Stimulated activated CD4-positive, alpha-beta T cell treated with anti-CD3 and anti-CD28 coated beads, Interleukin-4, amount 100 ng/mL, for 24 hours (primary cell): ENCODE measurements at places on chromosomes 2 and 18.

DNA sequence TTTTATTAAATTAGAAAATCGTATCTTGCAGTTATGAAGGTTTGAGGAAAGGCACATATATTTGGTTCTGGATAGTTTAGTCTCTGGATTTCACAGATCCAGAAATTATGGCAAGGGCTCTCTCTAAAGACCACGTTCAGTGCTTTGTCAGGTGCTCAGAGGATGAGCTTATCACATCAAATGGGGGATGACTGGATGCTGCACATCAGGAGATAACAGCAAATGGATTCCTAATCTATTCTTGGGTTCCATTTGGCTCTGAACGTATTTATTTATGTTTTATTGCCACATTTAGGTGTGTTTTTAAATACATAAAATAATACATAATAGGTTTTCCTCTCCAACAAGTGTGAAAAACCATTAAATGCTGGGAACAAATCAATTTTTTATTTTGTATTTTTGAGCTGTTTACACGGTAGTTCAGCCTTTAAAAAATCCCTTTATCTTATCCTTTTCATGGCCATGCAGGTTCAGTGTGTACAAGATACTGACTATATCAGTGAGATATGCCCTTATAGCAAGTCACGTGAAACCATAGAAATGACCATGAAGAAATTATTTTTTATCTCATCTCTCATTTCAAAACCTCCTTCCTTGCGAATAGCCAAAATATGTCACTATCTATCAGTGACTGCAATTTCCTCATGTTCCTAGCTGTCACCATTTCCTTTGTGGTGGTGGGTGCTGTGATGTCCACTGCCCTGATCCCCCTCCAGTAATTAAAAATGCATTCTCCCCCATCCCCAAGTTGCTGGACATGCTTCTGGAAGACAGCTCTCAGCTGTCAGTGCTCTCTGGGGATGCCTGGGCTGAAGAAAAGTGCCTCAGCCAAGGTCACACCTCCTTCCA is 25.9 kb upstream of the CXCR4 start:
- no peak for DNase-seq

DNA sequence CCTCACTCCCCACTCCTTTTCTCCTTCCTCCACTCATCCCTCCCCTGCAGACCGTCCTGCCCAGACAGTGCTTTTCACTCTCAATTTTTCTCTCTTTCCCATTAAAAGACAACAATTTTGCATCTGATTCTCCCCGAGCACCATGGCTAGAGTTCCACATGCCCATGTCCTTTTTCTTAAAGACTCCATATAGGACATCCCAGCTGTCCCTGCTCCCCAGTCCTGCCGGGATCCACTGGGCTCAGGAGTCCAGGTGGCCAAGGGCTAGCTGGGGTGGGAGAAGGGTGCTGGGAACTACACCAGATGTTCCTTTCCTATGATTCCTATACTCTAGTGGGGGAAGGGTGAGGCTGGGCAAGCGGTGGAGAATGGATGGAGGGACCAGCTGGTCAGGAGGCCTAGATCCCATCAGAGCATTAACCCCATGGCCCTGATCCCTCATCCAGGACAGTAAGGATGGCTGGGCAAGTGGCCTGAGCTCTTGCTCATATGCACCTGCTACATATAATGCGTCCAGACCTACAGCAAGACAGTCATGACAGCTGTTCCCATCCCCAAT is 52.8 kb upstream of the RMDN2 start:
- no peak for DNase-seq

DNA sequence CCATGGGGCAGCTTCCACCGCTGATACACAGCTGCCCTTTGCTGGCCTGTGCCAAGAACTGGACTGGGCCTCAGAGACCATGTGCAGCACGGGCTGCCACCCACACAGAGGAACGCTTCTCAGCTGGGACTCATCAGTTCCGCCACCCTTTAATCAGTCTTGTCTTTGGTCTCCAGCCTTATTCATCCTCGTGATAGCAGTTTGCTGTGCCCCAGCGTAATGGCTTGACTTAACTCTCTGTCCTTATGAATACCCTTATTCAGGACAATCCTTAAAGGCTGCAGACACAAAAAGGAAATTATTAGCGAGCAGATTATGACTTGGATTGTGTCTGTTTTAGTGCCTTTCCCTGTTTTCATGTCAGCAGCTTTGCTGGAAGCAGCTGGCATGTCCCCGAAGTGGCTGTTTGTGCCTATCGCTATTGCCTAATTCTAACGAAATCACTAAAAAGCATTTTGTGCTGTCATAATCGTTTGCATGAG is 108.9 kb upstream of the DAPL1 start:
- no peak for DNase-seq

DNA sequence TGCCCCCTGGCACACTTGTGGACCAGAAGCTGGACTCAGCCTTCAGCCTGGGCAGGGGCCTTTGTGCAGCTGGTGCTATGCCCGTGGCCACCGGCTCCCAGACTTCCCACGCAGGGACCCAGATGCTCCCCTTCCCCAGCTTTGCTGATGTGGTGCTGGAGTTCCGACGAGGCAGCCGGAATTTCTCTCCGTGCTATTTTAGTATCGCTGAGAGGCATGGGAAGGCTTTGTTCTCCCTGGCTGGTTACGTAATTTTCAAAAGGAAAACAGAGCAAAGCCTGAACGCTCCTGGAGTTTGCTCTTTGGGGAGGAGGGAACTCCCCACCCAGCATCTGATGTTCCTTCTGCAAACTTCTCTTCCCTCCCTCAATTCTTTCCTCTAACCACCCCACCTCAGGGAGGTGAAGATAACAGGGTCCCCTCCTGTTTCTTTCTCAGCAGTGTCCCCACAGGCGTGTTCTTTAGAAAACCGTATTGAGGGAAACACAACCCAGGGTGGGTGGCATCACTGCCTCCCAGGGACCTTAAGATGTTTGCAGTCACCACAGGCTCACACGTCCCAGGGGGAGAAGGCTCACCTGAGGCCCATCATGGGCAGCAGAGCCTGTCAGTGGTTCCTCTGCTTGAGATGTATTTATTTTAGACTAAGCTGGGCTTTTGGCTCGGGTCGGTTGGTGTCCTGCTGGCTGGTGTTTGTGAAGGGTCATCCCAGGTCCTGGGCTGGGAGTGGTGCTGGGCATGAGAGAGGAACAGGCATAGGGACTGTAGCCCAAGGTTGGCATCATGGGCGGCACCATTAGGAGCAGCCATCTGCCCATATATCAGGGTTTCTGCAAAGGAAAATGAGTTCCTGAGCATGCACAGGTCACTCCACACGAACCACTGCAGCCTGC is 95.0 kb downstream of the MAPK4 start:
- no peak for DNase-seq
